ENCODE measurements at places on chromosomes 16 and 17.

- no peak for DNase-seq
Measured at GRCh38 chr17:59391021-59391420, 59.6 kb downstream of the YPEL2 start.

DNA sequence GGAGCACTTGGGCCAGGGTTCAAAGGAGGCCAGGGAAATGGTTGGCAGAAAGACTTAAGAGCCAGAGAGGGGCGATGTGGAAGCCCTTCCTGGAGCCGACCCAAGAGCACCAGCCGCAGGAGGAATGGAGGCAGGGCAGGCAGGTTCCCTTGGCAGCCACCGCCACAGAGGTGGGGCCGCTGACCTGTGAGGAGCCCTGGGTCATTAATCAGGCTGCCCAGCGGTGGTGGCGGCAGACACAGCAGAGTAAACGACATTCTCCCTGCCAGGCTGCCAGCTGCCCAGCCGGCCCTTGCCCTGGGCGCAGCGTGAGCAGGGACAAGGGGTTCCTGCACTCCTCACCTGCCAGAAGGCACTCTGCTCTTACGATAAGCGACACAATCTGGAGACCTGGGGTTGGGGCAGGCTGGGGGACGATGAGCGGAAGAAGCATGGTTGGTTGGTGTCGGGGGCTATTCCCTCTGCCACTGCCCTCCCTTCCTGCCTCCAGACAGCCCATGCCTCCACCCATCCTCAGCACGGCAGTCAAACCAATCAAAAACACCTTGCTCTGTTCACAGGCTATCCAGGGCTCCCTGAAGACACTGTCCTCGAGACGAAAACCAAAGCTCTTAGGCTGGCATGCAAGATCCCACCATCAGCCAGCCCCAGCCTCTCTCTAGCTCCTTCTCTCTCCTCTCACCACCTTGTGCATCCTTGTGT, 40.9 kb downstream of the PLXDC1 start:
- no peak for DNase-seq

DNA sequence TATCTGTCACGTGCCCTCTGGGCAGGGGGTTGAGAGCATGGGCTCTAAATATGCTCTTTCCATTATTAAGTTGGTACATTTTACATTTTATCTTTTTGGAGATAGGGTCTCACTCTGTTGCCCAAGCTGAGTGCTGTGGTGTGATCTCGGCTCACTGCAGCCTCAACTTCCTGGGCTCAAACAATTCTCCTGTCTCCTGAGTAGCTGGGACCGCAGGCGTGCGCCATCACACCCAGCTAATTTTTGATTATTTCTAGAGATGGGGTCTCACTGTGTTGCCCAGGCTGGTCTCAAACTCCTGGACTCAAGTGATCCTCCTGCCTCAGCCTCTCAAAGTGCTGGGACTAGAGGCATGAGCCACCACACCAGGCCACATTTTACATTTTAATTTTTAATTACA, 43.9 kb upstream of the KDM6B start:
- DNase-seq, result no peak

DNA sequence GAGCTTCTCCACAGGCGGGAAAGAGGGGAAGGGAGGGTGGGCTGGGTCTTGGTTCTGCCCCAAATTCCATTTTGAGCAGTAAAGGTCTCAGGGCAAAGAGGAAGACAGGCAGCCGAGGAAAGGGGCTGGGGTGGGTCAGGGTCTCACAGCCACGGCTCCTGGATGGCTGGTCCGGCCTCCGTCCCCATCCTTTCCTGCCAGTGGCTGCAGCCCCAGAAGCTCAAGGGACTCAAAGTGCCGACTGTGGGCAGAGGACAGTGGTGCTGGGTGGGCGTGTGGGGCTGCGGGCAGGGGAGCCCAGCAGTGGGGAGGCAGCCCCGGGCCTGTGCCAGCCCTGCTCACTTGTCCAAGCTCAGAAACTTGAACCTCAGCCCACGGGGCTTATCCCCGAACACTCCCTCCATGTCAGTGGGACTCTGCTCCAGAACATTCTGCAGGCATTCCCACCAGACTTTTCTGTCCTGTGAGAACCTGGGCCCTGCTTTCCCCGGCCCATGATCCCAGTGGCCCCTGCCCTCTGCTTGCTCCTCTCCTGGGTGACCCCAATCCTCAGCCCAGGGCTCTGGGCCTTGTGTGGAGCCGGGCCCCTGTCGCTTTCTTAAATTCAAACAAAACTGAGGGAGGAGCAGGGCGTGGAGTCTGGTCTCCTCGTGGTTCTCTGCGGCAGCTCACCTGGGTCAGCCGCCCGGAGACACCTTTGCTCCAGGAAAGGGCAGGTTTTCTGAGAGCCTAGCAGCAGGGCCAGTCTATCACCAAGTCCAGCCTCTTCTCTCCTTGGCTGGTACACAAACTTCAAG, 117.8 kb upstream of the METRNL start:
- DNase-seq, result no peak

DNA sequence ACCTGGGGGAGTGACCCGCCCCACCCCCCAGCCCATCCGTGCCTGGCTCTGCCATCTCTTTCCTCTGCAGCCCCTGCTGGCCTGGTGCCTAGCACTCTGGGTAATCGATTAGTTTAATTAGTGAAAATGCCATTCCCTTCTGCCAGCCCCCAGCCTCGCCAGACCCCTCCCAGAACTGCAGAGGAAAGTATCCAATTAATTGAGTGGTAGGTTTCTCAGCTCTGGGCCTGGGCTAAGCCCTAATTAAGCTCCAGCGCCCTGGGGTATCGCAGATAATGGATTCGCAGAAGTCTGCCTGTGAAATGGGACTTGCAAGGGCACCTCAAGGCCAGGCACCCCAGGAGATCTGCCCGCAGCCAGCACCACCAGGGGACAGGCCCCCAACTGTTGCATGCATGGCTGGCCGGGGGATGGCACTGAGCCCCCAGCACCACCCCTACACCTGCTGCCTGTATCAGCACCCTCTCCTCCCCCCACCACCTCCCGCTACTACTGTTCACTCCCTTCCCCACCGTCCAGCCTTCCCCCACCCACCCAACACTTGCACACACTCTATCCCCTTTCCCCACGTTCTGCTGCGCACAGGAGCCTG, 19.7 kb upstream of the SPPL2C start:
- no peak for DNase-seq

DNA sequence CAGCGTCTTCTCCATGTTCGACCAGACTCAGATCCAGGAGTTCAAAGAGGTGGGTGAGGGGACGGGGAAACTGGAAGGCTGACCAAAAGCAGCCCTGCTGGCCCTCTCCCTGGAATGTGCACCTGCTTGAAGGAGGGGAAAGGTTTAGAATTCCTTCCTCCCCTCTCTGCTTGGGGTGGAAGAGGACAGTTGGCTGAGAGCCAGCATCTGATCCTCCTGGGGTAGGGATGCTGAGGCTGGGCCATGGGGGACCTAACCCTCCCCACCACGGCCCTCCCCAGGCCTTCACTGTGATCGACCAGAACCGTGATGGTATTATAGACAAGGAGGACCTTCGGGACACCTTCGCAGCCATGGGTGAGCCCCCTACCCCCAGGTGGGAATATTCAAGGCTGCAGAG, 1.3 kb downstream of the MYL11 start:
- DNase-seq, result no peak

DNA sequence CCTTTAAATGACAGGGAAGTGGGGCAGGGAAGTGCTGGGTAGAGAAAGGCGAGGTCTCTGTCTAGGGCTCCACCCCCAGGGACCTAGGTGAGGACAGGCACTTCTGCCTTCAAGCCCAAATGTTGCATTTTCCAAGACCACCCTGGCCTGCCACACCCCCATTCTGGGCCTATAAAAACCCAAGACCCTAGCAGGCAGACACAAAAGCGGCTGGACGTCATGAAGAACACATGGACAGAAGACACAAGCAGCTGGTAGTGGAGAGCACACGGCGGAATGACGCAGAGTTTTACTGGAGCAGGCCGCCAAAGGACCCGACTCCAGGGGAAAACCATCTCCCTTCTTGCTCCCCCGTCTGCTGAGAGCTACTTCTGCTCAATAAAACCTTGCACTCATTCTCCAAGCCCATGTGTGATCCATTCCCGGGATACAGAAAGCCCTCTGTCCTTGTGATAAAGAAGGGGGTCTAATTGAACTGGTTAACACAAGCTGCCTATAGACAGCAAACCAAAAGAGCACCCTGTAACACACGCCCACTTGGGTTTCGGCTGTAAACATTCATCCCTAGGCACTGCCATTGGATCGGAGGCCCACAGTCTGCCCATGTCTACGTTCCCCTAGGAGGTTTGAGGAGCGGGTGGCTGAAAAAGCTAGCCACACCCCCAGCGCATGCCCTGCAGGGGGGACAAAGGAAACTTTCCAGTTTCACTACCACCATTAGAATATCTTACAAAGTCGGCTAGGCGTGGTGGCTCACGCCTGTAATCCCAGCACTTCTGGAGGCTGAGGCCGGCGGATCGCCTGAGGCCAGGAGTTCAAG, 622.2 kb upstream of the SALL1 start:
- no peak for DNase-seq

DNA sequence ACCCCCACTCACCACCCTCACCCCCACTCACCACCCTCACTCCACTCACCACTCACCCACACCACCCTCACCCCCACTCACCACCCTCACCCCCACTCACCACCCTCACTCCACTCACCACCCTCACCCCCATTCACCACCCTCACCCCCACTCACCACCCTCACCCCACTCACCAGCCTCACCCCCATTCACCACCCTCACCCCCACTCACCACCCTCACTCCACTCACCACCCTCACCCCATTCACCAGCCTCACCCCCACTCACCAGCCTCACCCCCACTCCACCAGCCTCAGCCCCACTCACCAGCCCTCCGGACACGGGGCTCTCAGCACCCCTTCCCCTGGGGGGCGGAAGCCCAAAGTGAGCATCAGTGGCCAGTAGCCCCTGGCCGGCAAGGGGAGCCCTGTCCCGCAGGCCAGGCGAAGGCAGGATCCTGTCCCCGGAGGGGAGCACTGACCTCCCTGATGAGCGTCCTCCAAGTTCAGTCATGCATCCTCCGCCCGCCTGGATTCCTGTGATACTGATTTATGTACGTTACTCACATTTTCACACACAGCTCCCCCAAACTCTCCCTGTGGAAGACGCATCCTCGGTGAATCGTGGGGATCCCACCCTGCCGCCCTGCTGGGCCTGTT, 18.0 kb upstream of the C1QTNF8 start:
- no peak for DNase-seq

- no peak for DNase-seq
Measured at GRCh38 chr17:57337390-57337789, 81.1 kb downstream of the MSI2 start.

DNA sequence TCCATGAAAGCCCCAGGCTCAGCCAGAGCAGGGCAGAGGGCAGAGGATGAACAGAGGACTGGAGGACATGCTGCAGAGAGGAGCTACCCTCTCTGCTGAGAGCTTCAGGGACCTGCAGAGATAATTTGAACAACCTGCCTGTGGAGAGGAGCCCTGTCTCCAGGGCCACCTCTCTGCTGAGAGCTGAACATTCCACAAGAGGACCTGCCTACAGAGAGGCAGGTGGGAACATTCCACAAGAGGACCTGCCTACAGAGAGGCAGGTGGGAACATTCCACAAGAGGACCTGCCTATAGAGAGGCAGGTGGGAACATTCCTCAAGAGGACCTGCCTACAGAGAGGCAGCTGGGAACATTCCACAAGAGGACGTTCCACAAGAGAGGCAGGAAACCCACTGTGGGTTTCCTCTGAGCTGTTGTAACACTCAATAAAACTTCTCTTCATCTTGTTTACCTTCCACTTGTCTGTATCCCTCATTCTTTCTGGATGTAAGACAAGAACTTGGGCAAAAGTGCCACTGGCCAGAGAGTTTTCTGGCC, 551.9 kb upstream of the CA10 start:
- DNase-seq, result no peak

- no peak for DNase-seq
Measured at GRCh38 chr17:78266771-78267170, 35.3 kb downstream of the TMEM235 start.

DNA sequence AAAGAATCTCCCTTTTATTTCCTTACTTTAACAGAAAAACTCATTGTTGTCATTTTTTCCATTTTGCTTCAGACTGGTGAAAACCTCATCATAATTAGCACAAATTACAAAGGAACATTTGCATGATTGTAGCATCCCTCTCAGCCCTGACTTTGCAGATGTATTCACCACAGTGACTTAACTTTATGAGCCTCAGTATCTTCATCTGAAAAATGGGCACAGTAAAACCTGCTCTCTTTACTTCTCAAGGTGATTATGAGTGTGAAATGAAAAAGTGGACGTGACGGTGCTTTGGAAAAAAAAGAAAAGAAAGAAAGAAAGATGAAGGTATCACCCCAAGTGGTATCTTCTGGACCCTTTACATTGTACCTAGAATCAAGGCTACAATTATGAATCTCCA, 193.4 kb upstream of the TOX3 start:
- DNase-seq, result no peak

DNA sequence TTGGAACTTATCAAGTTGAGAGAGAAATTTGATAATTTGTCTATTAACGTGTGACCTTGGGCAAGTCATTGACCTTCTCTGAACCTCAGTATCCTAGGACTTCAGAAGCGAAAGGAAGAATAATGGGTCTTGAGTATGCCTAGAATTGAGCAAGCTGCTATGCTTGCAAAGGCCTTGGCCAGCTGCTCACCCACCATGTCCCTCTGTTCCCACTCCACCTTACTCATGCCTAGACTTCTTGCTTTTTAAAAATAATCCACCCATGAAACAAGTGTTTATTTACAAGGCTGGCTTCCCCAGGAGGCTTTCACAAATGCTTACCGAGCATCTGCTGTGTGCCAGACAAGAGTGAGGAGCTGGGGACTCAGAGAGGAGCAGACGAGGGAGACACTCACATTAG, 590.6 kb downstream of the MAF start:
- DNase-seq, result no peak

GRCh38 chr16:47892999-47893398, 262.8 kb downstream of the ABCC12 start:
- DNase-seq, result no peak

DNA sequence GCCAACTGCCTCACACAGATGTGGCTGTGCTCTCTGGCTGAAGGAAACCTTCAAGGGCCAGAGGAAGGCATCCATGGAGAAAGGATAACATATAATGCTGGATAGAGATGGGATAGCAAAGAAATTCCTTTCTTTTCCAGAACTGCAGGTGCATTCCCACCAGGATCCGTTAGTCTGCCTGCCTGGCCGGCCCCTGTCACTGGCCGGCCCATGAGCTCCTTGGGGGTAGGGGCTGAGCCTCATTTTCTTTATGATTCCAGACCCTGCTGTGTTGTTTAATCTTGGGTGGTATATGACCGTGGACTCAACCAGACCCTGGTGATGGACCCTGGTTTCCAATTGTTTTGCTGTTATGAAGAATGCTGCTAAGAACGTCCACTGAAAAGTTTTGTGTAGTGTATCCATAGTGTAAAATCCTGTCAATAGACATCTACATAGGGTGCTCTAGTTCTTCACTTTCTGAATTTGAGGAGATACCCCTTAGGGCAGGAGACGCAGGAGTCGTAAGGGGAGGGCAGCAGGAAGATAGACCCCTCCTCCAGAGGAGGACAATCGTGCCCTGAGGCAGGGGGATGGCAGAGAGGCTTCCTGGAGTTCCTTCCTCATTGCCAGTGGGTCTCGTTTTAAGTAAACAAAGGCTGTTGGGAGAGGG, 93.4 kb downstream of the IRX3 start:
- no peak for DNase-seq

DNA sequence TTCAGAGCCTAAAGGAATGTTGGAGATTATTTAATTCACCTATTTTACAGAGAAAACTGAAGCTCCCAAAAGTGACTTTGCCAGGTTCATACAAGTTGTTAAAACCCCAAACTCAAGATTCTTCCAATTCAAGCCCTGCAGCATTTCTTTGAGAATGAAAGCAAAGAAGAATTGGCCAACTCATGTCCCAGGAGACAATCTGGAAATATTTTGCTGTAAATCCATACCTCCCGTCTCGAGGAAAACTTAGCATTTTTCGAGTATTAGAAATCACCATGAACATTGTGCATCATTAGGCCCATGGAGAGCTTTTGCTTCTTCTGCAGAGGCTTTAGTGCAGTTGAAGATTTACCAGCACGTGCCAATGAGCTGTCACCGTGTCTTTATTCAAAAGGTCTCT, 176.4 kb upstream of the KCNJ16 start:
- no peak for DNase-seq

Measured in stimulated activated CD4-positive, alpha-beta T cell treated with anti-CD3 and anti-CD28 coated beads, Interleukin-2, amount 100 ng/mL, for 4 hours (primary cell).